Stimulated activated CD4-positive, alpha-beta T cell treated with anti-CD3 and anti-CD28 coated beads, Interleukin-15, amount 100 ng/mL, for 24 hours (primary cell): ENCODE measurements at places on chromosomes 3 and 15.

DNA sequence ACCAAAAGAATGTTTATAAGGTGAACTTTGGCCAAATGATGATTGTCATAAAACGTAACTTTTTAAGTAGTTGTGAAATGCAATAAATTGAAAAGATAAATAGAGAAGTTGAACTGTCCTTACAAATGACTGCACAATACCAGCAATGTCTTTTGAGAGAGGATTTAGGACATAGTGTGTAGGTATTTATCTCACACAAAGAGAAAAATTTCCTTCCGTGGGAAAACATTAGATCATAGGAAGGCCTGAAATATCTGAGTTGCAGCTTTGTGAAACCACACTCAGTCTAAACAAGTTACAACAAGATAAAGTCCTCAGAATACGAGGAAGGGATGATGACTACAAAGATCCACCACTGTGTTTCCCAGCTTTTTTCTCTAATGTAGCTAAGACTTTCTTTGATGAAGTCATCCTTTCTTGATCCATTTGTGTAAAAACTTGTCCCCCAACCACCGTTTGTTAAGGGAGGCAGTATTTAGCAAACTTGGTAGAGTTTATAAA, 16.0 kb downstream of the ROBO2 start:
- DNase-seq = no peak

DNA sequence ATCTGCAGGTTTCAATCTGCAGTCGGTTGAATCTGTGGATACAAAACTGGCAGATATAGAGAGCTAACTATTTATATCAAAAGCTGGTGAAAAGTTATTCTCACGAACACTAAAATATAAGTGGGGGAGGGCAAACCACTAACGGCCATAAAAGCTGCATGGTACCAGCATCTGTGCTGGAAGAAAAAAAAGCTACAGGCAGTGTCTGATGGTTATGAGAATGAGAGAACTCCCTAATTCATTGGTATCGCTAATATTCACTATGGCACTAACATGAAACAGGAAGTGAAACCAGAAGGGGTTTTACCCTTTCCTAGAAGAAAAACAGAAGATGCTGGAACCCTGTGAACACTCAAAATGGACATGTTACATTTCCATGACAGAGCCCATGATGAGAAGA, 15.9 kb downstream of the CEP70 start:
- no peak for DNase-seq

DNA sequence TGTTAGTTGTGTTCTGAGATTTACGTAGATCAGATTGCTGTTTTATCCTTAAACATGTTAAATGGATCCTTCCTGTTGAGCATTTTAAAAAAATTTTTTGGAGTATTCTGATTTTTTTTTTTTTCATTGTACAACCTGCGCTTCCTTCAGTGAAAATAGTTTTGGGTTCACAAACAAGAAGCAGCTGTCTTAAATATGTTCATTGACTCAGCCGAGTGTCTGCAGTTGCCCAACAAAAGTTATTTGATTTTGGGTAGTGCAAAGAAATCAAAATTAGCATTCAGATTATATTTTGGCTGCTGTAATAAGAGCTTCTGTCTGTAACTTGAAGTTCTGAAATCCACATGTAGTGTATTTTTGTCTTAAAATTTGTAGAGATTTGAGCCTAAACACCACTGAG, 148.2 kb downstream of the BBX start:
- DNase-seq = no peak

DNA sequence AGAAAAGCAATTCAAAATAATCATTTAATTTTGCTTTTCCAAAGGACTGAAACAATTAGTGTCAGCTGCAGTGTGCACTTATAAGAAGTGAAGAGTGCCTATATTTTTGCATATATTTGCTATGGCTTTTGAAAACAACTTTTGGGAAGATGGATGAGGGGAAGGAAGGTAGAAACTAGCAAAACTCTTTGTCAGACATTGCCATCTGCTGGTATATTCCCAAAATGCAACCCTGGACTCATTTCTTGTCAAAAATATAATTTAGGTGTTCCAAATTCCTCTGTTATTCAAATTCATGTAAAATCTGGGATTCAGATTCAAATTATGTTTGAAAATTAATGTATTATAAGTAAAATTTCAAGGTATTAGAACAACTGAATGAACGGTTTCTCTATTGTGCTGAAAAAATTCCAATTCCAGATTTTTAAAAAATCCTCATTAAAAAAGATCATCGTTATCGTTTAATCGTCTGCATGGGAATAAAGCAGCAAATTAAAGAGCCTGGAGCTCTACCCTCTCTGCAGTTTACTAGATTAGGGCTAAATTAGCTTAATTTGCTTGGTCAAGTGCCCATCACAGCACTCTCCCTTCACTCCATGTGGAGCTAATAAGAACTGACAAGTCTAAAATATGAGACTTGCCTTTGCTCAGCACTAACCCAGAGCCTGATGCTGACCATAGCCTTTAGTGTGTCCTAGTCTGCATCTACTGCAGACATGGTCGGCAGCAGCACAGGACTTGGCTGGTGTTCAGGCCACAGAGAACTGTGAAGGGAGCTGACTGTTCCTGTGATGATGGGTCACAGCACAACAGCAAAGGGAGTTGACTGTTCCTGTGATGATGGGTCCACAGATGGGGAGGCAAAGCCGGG, 67.9 kb upstream of the MITF start:
- peak; percentile 7 for DNase-seq

DNA sequence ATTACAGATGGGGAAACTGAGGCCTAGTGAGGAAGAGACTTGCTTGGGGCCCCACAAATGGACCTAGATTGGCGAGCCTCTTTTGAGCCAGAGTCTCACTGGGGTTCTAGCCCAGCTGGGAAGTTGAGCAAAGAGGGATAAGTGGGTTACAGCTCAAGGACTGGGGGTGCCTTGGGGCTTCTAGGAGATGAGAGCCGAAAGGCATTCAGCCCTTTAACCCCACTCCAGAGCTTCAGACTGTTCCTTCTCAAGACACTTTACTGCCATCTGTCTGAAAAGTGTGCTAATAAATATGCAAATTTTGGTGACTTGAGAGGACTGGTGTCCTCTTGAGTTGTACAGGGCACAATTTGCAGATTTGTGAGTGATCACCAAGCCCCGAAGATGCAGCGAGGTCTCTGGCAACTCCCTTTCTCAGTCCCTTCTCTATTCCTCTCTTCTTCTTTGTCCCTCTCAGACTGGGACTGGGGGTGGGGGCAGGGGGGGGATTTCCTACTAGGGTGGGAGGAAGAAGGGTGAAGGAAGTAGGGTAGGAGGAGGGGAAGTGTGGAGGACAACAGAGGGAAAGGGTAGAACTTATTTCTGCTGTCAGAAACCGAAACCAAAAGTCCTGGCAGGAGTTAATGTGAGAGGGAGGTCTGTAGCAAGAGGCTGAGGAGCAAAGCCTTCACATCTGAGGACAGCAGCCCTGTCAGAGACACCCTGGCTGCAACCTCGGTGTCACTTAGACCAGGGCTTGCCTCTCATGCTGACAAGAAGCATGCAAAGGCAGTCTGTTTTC, 16.2 kb upstream of the ANKDD1A start:
- DNase-seq = peak; percentile 33

DNA sequence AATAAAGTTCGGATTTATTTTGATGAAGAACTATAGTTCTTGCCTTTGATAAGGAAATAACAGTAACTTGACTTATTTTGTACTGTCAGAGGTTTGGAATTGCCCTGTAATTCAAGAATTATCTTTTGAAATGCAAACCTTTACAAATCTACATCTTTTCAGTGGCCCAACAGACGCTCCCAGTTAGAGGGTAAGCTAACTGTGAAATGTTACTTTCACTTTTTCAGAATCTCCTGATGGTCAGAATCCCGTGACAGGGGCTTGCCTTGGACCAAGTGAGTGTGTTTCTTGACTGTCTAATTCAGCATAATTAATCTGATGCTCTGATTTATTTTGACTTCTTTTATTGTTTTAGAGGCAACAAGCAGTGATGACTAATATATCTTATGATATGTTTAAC, 262.5 kb downstream of the PLOD2 start:
- no peak for DNase-seq

GRCh38 chr3:168863561-168863960, 767.8 kb upstream of the GOLIM4 start:
- no peak for DNase-seq

DNA sequence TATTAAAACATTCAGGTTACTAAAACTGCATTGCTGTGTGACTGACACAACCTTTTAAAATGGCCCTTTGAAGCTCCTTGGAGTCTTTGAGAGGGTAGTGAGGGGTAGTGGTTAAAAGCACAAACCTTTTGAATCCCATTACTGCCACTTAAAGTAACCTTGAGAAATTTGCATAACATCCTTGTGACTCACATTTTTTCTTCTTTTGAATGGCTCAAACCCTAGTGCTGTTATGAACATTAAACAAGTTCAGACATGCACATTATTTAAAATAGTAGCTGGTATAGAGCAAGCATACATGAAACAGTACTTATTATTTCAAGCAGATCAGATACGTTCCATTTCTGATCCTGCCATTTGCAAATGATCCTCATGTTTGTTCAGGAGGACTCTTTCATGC, 3.7 kb upstream of the CLDN1 start:
- DNase-seq = no peak

GRCh38 chr3:29186982-29187725, 93.7 kb upstream of the RBMS3 start:
- DNase-seq = no peak

DNA sequence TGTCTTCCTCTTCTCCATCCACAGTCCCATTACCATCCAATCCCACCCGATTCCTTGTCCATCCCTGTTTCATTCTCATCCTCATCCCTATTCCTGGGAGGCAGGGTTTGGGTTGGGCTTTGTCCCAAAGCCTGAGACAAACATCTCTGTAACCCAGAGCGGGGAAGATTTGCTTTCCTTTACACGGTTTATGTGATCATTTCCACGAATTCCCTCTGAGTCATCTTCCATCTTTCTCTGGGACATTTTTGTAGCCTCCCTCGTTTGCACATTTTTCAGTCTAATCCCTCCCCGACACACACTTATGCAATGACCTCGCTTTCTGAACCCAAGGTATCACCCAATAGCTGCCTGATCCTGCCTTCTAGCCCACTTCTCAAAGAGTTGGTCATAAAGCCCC, 22.8 kb downstream of the DUOX2 start:
- no peak for DNase-seq

DNA sequence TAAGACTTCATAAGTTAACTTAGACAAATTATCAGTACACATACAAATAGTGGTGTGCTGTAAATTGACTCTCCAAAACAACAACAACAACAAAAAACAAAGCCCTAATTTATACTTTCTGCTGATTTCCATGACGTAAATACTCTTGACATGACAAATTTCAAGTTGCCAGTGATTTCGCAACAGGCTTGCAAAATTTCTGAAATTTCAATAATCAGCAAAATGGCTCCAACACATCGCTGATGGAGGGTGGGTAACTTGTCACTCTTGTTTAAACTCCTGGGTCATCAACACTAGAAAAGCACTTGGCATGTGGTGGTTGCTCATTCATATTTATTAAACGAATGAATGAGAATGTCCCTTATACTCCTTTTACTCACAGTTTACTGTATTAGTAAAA, 205.2 kb upstream of the SATB1 start:
- no peak for DNase-seq

DNA sequence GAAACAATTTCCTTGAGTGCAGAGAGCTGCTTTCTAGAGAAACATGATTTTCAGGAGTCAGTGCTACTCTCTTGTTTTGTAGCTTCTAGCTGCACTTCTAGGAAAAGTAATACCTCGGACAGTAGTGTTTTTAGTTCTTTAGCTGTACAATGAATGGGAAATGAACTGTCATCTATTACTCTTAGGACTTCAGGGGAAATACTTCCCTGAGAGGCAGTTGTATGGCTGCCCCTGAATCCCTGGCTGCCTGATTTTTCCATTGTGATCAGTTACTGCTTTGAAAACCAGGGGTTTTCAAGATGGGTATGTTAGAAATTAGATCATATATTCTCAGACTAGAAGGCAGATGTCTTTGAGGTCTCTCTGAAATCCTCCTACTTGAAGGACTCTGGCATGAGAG, 200.3 kb upstream of the SEMA6D start:
- DNase-seq = no peak

DNA sequence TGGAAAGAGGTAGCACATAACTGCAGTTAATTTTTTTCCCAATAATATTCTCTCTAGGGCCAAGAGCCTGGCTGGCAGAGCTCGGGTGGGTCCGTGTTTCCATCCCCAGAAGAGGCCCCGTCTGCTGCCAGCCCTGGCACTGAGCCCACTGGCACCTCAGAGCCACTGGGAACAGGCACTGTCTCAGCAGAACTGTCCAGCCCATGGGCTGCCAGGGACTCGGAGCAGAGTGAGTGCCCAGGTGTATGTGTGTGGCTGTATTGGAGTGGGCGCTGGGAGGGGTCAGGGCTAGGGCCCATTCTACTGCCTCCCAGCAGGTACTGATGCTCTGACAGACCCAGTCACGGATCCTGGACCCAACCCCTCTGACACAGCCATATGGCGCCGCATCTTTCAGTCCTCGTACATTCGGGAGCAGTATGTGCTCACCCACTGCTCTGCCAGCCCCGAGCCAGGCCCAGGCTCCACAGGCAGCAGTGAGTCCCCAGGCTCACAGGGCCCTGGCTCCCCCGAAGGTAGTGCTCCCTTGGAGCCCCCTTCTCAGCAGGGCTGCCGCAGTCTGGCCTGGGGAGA, 8.9 kb downstream of the VWA5B2 start:
- no peak for DNase-seq

DNA sequence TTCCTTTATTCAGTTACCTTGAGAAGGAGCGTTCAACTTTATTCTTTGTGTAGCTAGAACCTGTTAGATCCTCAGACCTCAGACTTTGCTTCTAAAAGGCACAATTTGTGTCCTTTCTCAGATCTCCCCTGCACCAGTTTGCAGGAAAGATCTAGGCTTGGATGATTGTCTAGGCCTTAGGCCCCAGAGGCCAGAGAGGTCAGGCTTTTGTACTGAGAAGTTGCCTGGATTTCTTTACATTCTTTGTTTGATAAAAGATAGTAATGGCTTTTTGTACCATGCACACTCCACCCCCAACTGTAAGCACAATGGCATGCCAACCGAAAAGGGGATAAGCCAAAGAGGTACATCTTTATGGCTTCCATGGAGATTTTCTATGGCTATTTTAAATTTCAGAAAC, 719.6 kb upstream of the NR2F2 start:
- DNase-seq = no peak

GRCh38 chr3:177610686-177611633, 413.7 kb upstream of the TBL1XR1 start:
- no peak for DNase-seq

GRCh38 chr15:98160236-98160635, 199.7 kb downstream of the ARRDC4 start:
- DNase-seq = peak; percentile 53

DNA sequence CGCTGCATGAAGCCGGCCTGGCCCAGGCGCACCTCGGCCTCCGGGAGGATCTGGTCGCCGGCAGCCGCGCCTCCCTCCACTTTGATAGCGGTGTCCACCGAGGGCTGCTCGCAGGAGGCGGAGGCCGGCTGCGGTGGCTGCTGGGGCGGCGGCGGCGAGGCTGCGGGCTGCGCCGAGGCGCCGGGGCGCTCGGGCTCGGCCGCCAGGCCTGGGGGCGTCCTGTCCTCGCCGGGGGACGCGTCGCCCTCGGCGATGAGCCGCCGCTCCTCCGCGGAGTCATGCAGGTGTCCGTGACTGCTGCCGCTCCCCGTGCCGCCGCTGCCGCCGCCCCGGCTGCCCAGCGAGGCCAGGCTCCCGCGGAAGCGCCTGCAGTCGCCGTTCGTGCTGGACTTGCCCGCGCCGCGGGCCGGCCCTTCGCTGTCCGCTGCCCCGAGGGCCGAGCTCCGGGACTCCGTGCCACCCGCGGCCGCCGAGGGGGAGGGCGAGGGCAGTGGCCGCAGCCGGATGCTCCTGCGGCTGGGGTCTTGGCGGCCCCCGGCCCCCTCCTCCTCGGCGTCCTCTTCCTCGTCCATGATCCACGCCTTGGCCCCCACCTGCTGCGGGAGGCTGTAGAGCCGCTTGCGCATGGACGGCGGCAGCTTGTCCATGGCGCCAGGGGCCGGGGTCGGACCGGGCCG, 996 bp downstream of the HCN4 start:
- no peak for DNase-seq
